ENCODE measurements at places on chromosomes 5 and 9.
A peak's percentile ranks its signal among the peaks of the same experiment; 100 is the strongest.

DNA sequence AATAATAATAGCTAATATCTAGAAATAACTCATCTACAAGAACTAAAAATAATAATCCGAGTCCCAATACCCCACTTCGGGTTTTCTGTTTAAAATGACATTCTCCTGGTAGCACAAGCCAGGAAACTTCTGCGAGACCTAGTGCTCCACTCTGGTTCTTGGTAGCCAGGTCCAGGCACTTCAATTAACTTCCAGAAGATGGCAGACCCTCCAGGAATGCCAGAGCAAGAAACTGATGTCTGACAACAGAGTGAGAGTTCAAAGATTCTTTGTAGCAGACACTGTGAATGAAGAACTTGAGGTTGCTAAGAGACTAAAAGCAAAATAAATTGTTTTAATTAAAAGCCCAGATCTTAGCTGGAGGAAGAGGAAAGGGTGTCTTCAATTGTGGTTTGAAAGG lies 1963.3 kb upstream of the CDH9 start:
- no peak for DNase-seq

- no peak for DNase-seq
These were observed 353.9 kb upstream of the MEF2C start for GRCh38 chr5:89236900-89237299.

DNA sequence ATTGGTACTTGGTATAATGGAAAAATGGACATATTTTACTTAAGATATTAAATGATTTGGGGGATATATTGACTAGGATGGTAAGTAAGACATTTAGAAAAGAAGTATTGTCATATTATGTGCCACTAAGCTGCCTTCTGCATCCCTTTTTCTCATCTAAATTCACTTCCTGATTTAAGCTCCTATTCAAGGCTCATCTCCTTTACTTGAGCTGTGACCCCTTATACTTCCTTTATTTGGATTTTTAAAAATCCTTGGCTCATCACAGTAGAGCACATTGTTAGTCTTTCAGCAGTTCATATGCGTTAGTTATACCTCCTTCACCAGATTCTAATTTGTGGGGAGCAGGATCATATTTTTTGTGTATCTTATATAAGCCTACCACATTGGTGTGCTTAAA lies 6.6 kb downstream of the COMMD10 start:
- no peak for DNase-seq

DNA sequence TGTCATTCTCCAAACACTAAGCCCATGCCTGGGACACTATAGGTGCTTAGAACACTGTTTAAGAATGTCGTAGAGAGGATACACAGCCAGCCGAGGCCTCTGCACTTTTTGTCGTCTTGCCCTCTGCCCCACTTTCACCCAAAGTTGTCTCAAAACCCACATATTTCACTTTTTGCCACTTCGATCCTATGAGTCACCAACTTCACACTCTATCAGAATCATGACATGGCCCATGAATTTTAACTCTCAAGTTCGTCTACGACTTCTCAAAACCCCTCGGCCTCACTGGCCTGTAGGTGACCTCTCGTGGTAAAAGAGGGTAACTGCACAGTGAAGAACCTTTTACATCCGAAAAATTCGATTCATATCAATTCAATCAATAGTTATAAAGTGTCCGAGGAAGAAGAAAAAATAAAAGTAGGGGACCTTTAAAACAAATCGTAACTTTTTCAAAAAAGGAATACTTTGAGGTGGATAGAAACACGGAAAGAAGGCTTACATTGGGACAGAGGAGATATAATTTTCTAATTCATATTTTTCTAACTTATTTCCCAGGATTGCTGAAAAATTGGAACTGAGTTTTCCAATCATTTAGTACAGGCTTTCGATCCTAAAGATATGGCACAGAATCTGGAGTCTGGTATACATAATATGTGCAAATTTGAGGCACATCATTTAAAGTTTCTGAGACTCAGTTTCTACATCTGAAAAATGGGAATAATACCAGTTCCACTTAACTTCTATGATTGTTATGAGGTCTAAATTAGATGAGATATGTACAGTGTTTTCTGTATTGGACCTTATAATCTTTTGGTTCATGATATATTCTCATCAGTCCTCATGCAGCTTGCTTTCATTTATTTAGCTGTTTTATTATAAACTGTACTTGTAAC lies 122.6 kb downstream of the APBA1 start:
- peak; percentile 52 for DNase-seq

DNA sequence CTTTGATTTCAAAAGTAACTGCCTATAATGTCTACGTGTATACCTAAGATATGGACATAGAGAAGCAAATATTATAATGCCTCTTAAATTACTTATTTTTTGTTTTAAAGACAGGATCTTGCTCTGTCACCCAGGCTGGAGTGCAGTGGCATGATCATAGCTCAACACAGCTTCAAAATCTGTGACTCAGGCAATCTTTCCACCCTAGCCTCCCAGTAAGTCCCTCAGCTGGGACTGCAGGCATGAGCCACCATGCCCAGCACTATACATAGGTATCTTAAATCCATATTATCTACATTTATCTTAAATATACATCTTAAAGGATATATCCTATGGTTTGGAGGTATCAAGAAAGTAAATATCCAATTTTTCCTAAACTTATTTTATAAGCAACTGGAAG lies 261.2 kb downstream of the ARL15 start:
- peak; percentile 15 for DNase-seq

DNA sequence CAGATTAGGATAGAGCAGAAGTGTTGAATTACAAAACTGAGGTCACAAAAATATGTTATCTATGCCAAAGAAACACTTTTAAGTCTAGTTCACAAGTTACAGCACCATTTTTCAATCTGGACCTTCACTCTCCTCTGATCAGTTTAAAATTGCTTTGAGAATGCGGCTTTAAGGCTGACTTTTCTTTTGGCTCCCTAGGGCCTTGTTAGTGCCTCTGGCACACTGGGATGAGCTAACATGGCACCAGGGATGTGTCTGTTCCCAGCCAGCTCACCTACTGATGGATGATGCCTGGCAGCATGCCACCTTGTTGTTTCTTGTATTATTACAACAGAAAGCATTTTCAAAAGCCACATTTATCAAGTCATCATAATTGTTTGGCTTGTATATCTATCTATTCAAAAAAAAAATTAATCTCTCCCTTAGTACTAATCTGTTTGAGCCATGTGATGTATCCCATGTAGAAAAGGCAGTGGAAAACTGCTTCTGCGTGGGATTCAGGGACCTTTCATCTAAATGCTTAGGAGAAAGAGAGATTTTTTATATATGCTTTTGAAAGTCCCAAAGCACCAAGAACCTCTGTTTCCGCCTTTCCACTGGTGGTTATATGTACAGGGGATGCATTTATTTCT lies 46.6 kb downstream of the ADAMTSL1 start:
- no peak for DNase-seq

DNA sequence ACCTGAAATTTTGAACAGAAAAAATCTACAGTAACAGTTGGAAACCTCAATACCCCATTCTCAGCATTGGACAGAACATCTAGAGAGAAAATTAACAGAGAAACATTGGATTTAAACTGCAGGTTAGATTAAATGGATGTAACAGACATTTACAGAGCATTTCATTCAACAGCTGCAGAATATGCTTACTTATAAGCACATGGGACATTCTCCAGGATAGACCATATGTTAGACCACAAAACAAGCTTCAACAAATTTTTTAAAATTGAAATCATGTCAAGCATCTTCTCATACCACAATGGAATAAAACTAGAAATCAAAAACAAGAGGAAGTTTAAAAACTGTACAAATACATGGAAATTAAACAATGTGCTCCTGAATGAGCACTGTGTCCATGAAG lies 316.3 kb downstream of the FAM170A start:
- no peak for DNase-seq

GRCh38 chr9:20028849-20029231 lies 240.0 kb upstream of the SLC24A2 start:
- no peak for DNase-seq

DNA sequence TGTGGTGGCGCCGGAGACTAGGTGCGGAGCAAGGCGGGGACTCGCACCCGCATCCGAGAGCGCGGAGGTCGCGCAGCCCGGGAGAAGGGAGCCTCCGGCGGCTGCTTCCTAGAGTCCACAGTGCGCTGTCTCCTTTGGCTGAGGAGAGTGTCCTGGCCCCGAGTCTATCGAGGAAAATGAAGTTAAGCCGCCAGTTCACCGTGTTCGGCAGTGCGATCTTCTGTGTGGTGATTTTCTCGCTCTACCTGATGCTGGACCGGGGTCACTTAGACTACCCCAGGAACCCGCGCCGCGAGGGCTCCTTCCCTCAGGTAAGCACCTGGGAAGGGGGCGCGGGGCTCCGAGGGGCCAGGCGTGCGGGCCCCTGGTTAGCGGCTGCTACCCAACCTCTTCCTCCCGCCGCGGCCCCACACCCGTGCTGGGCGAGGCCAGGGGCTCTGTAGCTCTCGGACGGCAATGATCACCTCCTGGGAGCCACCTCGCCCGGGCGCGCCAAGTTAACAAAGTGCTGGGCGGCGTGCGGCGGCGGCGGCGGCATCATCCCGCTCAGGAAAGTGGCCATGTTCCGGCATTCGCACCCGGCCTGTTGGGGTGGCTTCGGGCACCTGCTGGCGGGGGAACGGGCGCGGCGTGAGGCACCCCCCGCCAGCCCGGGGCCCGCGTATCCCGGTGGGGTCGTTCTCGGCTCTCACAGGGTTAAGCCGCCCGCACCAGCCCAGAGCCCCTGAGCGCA lies 681 bp downstream of the MAN2A1 start:
- DNase-seq, result peak; percentile 27

DNA sequence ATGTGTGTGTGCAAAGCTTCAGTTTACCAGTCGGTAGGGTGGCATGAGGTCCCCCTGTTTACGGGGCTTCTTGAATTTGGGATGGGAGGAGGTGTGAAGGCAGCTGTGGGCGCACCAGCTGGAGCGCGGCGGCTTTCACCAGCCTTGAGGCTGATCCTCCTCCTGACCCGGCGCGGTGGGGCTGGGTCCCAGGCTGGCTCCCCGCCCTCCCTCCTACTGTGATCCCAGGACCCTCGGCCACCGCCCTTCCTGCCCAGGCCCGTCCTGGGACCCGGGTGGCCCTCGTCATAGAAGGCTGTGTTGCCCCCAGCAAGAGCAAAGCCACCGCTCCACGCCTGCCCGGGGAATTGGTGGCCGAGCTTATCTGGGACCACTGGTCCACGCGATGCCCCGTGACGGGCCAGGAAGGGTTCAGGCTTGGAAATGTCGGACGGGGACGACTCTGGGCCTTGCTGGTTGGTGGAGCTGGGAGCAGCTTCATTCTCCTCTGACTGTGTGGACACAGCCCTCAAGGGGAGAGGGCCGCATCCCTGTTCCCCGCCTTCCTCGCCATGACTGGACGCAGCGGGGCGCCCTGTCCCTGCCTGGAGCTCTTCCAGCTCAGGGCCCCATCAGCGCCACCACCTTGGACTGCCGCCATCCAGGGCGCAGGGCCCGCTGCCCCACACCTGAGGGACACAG lies 271.1 kb upstream of the IRX1 start:
- no peak for DNase-seq

DNA sequence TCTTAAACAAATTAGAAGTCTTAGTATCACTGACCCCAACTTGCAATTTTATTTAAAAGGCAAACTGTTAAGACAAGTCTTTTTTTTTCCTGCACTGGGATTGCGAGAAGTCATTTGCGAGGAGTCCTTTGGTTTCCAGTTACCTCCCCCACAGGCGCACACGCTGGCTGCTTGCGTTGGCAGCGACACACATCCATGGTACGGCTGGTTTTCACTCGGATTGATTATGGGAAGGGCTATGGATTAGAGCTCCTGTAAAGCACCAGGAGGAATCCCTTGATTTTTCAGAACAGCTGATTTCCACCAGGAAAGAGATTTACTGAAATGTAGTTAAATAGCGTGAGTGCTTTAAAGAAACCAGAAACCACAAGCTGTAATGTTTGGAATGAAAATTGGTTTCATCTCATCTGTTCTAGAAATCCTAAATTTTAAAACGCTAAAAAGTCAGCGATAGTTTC lies 737 bp downstream of the SLC1A3 start:
- peak; percentile 32 for DNase-seq

- no peak for DNase-seq
These were observed 39.4 kb downstream of the KLF9 start for GRCh38 chr9:70374962-70375618.

DNA sequence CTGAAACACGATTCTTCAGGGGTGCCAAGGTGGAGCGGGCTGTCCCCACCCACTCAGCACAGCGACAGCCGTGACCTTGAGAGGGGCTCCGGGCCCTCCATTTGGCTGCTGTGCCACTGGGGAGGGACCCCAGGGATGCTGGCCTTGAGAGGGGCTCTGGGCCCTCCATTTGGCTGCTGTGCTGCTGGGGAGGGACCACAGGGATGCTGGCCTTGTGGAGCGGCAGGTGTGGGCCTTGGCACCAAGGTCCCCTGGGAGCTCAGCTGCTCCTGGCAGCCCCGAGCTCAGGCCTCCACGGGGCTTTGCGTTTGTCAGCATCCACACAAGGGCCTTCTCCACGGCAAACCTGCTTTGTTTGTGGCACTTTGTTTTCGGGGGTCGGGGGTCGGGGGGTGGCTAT lies 137.6 kb upstream of the LPCAT1 start:
- DNase-seq, result no peak

DNA sequence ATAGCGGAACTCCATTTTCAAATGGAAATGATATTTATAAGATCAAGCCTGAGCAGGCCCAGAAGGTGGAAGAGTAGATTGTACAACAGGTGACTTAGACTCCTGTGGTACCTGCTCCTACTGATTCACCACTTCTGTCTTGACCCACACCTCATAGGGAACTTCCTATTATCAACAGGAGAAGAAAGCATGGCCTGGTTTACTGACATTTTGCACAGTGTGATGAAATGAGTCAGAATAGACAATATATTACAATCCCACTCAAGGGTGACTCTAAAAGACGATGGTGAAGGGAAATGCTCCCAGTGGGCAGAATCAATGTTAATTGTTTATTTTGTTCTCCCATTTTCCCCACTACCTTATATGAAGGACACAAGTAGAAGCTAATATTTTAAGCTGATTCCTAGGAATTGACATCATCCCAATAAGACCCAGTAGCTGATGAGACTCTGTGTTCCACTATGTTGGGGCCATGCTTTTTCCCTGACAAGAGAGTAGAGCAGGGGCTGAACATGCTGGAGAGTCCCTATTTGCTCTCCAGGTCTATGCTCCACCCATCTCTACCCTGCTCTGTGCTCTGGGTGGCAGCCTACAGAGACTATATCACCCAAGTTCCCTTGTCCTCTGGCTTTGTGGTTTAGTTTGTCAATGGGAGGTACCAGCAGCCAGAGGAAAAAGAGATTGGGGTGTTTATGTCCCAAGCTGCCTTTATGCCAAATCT lies 163.4 kb upstream of the FSTL4 start:
- DNase-seq, result no peak

DNA sequence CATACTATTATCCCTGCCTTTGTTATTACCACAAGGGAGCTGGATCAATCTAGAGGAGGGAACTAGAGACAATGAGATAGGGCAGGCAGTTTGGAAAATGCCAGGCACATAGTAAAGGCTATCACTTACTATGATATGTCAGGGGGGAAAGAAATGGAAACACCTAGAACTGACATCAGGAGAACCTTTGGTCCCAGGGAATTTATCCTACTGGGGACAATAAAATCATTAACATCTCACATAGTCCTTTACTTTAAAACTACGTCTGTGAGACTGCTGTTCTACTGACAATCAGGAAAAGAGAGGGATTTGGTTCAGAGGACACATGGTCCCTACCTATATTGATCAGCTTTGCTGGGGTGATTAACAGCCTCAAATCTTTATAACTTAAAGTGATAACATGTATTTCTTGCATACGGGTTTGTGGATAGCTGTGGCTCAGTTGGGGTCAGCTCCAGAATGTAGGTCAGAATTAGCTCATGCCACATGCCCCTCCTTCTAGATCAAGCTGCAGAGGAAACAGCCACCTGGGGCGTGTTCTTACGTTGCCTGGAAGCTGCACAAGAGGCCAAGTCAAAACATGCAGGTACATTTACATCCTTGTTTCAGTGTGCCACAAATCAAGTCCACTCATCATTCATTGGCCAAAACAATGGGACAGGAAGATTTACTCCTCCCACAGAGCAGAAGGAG lies 43.9 kb upstream of the ALDOB start:
- no peak for DNase-seq

Measured in AG08395 (cell line).